ENCODE measurements at places on chromosomes 7 and 10.

DNA sequence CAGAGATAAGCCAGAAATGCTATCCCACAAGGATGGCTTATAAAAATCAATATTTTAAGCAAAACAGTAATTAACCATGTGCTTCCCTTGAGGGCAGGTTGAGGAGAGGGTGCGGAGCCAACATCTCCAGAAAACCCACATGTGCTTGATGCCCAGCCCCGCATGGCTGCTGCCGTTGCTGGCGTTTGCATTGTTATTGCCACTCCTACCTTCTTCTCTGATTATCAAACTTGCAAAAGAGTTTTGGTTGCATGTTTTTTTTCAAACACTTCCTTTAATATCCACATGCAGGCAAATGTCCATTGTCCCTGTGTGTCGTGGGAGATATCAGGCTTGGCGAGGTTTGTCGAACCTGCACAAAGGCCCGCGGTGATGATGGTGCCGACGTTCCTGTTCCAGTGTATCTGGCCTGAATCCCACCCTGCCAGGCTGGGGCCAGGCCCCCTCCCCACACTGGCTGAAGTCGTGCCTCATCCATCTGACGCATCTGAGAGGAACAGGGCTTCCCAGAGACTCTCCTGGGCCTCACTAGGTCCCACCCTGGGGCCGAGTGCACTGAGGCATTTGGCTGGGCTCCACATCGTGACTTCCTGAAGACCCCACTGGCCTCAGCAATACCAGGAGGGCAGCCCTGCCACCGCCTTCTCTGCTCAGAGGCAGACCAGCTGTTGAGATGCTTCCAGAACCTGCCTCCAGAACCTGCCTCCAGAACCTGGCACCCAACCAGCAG lies 40.9 kb downstream of the TCERG1L start:
- DNase-seq: no peak

GRCh38 chr10:62554632-62555199 lies 180.5 kb downstream of the ZNF365 start:
- no peak for DNase-seq

DNA sequence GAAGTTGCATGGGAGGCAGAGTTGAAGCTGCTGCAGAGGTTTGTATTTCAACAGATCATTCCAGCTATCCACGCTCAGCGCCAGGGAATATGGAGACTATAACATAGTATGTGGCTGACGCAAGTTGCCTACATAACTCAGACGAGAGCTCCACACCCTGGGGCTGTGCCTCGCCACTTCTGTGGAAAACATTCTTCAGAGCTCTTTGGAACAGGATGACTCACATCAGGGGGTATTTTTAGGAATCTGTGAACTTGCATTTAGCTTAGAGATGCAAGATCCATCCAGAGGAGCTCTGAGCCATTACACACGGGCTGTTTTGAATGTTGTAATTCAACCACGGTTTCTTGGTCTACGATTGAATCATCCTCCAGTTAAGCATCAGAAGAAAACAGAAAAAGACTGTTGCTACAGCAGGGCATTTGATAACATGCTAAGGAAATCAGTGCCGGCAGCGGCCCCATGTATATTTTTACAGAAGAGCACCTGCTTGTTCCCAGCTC lies 481.5 kb upstream of the AKR1E2 start:
- DNase-seq: no peak

GRCh38 chr7:20721086-20721810 lies 65.4 kb downstream of the SP8 start:
- no peak for DNase-seq

GRCh38 chr10:2145491-2145890 lies 408.2 kb upstream of the ADARB2 start:
- DNase-seq: no peak

DNA sequence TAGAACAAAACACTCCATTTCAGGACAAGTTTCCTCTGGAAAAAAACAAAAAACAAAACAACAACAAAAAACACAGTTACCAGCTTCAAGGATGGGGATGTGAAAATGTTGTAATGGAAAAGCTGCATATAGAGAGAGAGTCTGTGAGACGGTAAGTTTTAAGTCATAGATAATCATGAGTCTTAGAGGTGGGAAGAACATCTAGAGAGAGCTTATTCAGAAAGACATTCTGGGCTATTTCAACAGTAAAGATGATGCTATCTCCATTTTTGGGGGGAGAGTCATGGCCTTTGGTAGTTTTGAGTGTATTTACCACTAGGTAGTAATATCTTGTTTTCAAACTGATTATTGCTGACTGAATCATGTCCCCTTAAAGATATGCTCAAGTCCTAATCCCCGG lies 23.3 kb upstream of the INPP5F start:
- DNase-seq: no peak

- DNase-seq: no peak
These were observed 5.3 kb downstream of the FRMD4A start for GRCh38 chr10:14325325-14325955.
